ENCODE measurements at places on chromosomes 5 and 9.

DNA sequence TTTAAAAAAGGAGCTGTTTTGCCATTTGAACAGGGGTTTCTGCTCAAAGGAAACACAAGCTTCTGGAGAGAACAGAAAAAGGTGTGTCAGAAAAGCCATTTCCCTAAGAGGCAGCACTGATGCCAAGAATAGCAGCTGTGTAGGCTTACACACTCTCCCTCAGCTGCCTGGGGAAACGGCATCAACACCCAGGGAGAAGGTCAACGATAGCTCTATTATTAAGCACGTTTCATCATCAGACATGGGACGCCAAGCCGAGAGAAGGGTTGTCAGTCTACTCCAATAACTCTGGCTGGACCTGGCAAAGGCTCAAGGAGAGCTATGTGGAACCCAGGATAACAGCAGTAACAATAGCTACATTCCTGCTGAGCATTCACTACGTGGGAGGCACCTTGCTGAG is 314.2 kb downstream of the CDK5RAP2 start:
- no peak for DNase-seq

- DNase-seq = peak; percentile 30
Measured at GRCh38 chr5:132813599-132814502, 749 bp downstream of the SOWAHA start.

DNA sequence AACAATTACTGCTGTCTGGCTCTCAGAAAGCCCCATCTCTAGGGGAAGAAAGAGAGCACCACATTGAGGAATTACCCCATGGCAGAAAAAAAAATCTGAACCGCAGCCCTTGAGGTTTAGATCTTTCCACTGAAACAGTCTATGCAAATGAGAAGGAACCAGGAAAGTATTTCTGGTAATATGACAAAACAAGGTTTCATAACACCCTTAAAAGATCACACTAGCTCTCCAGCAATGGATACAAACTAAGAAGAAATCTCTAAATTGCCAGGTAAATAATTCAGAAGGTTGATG is 427.1 kb downstream of the PRELID2 start:
- no peak for DNase-seq

DNA sequence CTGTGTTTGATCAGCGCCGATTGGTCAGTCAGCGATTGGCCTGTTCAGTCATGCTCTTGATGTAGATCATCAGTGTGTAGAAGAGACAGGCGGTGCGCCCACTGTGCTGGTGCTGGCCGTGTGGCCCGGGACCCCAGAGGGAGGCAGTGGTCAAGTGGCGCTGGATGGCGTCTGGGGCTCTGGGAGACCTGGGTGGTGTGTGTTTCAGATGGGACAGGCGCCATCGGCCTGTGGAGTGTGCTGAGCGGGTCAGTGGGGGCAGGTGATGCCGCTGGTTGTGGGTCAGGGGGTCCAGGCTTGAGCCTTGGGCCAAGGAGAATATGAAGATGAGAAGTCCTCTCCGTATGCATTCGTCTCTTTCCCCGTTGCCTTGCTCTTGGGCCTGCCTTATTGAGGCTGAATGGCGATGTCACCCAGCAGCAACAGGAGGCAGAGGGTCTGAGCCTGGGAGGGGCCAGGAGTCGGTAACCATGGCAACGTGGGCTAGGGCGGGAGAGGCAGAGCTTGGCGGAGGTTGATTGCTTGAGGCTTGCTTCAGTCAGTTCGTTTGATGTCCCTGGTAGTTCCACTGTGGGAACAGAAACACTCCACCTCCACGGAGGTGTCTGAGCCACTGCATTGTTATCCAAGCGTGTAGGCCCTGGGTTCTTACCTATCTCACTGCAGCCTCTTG is 117.8 kb upstream of the CACNA1B start:
- no peak for DNase-seq

DNA sequence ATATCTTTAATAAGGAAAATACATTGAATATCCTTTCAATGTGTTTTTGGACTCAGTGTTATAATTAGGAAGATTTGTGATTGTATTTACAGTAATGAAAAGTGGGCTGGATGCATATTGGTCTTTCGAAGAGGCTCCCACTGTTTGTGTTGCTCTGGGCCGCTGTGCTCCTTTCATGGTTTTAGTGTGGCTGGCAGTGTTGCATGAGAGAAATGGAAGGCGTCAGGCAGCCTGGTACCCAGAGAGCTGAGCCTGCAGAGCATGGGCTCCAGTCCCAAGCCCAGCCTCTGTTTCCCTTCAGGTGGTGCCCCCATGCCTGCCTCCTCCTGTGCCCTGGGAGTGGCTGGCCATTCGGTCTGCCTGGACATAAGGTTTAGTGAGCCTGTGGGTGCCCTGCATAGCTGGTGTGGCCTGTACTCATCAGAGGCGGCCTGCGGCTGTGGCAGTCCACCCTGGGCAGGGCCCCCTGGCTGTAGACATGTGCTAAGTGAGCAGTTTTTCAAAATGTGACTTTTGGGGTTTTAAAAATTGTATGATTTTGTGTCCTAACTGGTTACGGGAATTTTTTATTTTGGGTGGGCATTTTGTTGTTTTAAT is 27.4 kb upstream of the FAM120AOS start:
- no peak for DNase-seq

- DNase-seq = no peak
Measured at GRCh38 chr9:126519660-126520420, 93.9 kb upstream of the LMX1B start.

GRCh38 chr5:27403243-27403882 is 365.0 kb upstream of the CDH9 start:
- peak; percentile 15 for DNase-seq

DNA sequence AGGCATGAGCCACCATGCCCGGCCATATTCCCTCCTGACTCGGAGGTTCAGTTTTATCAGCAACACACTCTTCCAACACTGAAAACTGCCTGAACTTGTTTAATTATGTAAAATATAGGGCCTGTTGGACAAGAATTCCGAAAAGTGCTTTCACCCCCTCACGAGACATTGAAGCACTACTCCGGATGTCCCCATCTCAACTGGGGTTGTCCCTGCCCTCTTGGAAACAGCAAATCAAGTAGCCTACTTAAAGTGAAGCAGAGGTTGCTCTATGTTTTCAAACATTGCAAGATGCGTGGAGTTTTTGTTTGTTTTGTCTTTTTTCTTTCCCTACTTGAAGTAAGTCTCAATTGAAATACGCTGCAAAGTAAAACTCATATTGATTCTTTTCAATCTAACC is 7.6 kb downstream of the PTGER4 start:
- no peak for DNase-seq

DNA sequence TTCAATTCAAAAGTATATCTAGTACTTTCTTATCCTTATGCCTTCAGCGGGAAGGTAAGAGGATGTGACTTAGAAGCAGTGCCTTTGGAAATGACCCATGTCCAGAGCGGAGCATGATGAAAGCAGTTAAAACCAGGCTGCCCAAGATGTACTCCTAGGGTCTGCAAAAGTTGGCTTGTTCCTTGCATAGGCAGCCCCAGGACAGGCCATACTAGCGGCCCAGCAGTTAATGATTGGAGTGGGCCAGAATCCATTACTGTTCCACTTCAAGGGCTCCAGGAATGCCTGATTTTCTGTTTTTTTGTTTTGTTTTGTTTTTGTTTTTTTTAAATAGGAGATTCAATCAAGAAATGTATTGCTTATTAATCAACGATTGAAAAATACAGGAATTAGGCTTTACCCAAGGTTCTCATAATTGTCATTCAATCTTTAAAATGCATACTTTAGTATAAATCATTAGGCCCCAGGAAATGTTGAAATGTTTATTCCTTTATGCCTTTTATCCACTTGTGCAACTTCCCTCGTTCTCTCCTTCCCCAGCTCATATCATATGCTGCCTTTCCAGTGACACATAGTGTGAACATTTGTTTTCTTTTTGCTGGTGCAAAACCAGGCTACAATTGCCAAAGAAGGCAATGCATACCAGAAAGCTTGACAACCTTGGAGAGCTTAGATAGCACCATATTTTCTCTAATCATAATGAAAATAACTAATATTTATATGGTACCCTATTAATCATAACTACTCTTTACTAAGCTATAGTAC is 190.8 kb downstream of the ARHGEF28 start:
- peak; percentile 97 for DNase-seq

- peak; percentile 27 for DNase-seq
Measured at GRCh38 chr5:65152131-65152530, 329.6 kb downstream of the ADAMTS6 start.

DNA sequence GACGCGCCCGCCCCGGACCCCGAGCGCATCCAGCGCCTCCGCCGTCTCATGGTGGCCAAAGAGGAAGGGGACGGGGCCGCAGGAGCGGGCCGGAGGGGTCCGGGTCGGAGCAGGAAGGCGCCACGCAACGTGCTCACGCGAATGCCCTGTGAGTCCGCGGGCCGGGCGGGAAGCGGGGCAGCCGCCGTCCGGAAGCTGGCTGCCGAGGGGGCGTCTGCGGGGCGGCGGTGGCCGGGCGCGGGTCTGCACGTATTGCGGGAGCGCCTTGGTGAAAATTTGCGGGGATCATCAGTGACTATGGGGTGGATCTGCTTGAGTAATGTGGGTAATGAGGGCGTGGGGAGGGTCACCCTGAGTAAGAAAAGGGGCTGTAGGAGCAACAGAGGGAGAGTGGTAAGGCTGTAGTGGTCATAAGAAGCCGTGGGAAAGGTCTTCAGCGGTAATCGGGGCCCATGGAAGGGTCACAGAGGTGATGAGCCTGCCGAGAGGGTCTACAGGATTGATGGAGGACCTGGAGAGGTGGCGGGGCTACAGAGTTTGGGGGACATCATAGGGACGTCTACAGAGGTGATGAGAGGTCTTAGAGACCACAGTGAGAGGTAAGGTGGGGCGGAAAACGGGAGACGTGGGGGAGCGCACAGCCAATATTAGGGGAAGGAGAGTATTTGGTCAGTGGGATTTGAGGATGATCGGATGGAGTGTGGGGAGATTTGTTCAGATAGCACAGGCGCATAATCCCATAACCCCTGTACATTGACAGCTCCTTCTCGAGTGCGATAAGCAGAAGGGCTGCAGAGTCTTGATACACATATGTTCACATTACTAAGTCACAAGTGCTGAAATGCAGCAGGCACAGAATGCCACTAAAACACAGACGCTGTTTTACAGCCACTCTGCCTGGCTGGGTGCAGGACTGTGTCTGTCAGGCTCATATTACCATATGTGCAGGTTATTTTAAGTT is 819 bp downstream of the LSM11 start:
- no peak for DNase-seq

- DNase-seq = peak; percentile 82
Measured at GRCh38 chr9:133707065-133707762, 30.9 kb downstream of the SARDH start.

DNA sequence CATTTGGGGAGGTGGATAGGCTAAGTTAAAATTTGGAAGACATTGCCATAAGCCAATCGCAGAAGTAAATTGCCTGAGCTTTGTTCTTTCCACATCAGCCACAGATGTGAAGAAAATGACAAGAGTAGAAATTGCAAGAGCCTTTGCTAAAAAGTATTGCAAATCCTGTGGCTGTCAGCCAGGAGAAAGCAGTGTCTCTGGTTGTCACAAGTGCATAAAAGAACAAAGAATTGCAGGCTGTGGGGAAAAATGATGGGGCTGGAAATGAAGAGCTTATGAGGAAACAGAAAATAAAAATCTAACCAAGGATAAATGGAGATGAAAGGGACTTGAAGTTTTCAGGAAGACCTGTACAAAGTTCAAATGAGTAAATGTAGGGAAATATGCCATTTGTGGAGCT is 344.8 kb downstream of the CSNK1G3 start:
- DNase-seq = no peak

- no peak for DNase-seq
Measured at GRCh38 chr5:101796427-101796826, 499.7 kb downstream of the SLCO4C1 start.

DNA sequence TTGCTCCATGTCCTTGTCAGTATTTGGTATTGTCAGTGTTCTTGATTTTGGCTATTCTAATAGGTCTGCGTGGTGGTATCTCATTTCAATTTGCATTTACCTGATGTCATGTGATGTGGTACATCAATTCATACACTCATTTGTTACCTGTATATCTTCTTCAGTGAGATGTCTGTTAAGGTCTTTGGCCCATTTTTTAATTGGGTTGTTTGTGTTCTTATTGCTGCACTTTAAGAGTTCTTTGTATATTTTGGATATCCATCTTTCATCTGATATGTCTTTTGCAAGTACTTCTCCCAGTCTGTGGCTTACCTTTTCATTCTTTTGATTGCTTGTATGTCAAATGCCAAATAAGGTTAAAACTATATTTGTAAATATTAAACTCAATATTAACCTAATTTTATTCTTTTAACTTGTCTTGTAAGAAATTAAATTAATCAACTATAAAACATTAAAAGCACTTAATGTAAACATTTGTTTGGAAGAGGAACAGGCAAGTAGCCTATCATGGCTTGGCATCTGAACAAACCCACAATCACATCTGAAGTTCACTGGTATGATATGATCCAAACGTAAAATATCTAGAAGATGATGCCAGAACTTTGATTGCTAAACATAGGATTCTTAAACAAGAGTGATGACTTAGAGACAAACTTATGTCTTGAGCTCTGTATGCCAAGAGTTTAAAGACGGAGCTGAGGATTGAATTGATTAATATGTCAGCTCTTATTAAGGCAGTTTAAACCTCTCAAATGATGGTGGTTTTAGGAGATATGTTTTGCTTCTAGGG is 587.3 kb downstream of the ANXA1 start:
- peak; percentile 81 for DNase-seq

DNA sequence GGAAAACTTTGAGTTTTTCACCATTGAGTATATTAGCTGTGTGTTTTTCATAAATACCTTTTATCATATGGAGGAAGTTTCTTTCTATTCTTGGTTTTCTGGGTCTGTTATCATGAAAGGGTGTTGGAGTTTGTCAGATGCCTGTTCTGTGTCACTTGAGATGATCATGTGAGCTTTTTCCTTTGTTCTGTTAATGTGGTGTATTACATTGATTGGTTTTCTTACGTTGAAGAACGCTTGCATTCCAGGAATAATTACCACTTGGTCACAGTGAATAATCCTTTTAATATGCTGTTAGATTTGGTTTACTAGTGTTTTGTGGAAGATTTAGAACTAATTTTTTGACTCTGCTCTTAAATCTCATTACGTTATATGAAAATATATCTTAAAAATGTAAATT is 7.8 kb downstream of the PLEKHG4B start:
- DNase-seq = no peak

GRCh38 chr9:115142517-115143270 is 24.7 kb upstream of the TNC start:
- no peak for DNase-seq

- DNase-seq = no peak
Measured at GRCh38 chr9:87957839-87958238, 16.5 kb downstream of the CDK20 start.

DNA sequence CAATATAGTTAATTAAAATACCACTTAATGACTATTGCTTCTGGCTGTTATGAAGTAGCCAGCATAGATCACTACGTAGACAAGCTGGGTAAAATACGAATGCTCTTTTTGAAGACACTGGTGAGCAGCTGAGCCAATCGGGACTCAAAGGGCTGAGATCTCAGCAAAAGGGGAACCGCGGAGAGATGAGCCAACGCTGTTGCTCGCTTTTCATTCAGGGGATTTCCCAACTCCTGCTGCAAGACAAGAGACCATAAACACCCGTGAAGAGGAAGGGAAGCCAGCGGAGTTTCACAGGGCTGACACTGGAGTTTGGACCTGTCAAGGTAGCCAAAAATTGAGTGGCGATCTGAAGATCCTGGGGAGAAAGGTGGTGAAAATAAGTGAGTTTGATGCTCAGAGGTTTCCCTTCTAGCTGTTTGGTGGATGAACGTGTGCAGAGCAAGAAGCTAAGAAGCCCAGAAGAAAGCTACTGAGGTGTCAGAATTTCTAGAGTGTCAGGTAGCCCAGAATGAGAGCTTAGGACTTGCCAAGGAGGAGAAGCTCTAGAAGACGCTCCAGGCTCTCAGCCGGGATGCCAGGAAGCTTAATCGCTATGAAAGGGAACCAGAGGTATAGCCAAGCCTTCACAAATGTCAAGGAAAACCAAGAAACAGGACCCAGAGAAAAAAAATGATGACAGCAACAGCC is 79.6 kb upstream of the RNU6ATAC start:
- DNase-seq = peak; percentile 18
